ENCODE measurements at places on chromosomes 11 and 22.

GRCh38 chr22:17334059-17334458 is 35.2 kb upstream of the CECR2 start:
- no peak for DNase-seq

GRCh38 chr22:49087198-49087597 is 740.5 kb downstream of the BRD1 start:
- no peak for DNase-seq

DNA sequence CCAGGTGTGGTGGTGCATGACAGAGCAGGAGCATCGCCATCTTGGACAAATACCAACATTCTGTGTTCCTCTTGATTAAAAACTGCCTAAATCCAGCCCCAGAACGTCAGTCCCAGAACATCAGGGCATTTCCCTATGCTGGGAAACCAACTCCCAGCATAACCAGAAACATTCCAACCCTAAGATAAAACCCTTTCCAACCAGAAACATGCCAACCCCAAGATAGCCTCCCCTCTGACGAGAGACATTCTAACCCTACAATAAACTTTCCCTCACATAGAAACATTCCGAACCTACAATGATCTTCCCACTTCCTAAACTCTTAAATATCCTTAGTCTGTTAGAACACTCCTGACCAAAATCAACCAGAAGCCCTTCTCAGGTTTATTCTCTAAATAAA is 11.6 kb downstream of the PLAAT4 start:
- no peak for DNase-seq

DNA sequence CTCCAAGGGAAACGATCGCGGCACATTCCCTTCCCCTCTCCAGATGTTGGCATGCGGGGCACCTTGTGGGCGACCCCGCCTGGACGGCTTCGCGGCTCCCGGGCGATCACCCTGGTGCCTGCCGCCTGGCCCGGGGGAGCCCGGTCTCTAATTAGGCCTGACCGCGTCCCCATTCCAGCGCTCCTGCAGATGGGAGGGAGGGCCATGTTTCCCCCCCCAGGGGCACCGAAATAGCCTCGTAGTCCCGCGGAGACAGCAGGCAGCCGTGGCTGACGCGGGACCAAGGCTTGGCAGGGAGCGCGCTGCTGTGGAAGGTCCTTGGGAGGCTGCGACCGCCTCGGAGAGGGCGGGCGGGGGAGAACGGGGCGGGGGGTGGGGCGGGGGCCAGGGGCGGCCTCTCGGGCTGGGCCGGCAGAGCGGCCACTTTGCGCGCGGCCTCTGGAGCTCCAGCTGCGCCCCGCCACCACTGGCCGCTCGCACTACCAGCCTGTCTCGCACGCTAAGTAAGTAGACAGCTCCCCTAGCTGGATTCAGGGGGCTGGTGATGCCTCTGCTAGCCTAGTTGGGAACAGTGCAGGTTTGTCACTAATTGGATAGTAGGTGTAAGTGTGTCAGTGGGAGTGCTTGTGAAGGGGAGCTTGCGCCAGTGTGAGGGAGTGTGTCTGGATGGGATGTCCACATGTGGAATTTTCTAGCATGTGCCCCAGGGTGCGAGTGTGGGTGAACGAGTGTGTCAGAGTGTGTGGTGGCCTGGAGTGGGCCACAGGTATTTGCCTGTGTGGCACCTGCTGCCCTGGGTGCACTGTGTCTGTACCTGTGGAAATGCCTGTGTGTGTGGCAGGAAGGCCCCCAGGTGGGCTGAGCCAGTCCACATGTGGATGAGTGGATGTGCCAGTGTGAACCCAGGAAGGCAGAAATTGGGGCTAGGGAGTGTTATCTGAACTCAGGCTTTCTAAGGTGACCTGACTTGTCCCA is at the start of gene INSC:
Gene INSC, plus strand, starts transcription at position 423 of the 975 bp plus-strand sequence. CDS start 34,252 bp downstream, outside the sequence.
- no peak for DNase-seq

GRCh38 chr11:68542617-68543016 is 82.1 kb downstream of the PPP6R3 start:
- no peak for DNase-seq

Data from activated CD4-positive, alpha-beta T cell treated with anti-CD3 and anti-CD28 coated beads, Interleukin-2, amount 50 U/mL, for 1 hour (primary cell).